Caco-2 (cell line): ENCODE measurements at places on chromosomes 3 and 15.
A peak's percentile ranks its signal among the peaks of the same experiment; 100 is the strongest.

DNA sequence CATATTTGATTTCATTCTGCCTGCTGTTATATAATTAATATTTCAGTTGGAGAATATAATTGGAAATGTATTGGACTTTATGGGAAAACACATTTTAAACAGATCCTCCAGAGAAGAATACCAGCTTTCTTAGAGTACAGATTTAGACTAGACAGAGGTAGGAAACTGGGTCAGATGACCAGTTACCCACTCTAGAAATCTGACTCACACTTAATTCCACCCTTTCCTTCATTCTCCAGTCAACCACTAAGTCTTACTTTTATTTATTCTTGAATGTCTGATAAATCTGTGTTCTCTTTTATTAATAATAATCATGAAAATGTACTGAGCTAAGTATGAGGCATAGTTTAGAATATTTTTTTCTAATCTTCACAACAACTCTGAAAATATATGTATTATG is 110.7 kb downstream of the LRRC49 start:
- no peak for DNase-seq

- no peak for DNase-seq
Measured at GRCh38 chr15:66461917-66462316, 35.6 kb downstream of the SNAPC5 start.

DNA sequence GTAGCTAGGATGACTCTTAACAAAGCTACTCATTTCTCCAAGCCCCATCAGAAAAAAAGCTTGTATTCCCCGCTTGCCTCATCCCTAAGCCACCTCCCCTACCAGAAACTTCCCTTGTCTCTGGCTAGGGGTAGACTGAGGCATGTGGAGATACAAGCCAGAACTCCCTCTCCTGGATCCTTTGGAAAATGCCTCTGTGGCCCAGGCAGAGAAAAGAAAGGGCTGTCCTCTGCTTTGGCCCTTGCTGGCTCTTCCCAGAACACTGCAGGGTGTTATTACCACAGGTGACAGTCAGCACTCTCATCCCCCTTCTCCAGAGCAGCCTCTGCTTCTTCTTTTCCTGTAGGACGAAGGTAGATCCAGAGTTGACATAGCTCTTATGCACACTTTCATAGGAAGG is 15.2 kb downstream of the RMDN3 start:
- peak; percentile 24 for DNase-seq

GRCh38 chr3:188914552-188914951 is 257.2 kb upstream of the TPRG1 start:
- DNase-seq = no peak

- no peak for DNase-seq
Measured at GRCh38 chr3:185552358-185552877, at the start of gene LIPH. Gene LIPH, minus strand, starts transcription at chr3:185552588. Its CDS starts 117 bp downstream, at chr3:185552471.

DNA sequence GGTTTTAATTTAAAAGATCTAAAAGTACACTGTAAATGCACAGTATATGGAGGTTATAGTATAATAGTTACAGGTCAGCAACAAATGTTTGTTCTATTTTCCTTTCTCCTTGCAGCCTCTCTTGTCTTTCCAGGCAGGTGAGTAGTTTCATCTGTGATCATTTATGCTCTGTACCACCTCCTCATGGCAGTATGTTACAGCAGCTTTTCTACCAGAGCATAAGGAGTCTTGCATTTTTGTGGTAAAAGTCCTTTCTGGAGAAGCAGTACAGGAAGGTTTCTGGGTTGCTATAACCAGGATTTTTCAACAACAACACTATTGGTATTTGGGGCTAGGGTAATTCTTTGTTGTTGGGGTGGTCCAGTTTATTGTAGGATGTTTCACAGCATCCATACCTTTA is 59.5 kb downstream of the ZNF609 start:
- no peak for DNase-seq

- DNase-seq = no peak
Measured at GRCh38 chr3:140530603-140531002, 147.3 kb upstream of the TRIM42 start.

DNA sequence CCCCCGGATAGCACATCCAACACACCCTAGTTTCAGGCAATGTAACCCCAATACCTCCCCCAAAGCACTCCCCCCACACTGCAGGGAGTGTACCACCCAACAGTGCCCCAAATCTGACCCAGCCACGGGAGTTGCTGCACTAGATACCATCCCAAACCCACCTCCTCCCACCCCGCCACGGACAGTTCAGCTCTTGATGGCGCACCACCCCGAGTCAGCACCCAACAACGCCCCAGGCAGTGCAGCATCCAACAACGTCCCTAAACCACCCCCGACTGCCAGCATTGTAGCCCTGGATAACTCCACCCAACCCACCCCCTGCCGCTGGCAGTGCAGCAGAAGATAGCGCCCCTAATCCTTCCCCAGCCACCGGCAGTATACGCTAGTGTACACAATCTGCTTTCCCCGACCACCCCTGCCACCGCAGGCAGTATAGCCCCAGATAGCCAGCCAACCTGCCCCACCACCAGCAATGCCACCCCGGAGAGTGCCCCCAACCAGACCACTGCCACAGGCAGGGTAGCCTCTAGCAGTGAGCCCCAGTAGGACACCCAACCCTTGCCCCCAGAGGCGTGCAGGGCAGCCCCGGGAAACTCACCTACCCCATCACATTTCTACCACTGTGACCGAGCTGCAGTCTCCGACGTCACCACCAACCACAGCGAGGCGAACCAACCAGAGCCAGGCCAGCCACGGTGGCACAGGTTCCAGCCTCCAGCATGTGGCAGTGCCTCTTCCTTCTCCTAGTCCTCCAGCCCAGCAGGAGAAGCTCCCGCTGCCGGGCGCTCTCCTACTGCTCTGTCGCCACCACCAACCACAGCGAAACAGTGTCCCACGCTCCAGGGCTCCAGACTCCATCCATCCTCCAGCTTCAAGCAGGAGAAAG is 178.1 kb downstream of the POTEB3 start:
- peak; percentile 59 for DNase-seq

- DNase-seq = no peak
Measured at GRCh38 chr15:69357773-69358771, 56.1 kb upstream of the KIF23 start.
